ENCODE measurements at places on chromosomes 12 and 14.

DNA sequence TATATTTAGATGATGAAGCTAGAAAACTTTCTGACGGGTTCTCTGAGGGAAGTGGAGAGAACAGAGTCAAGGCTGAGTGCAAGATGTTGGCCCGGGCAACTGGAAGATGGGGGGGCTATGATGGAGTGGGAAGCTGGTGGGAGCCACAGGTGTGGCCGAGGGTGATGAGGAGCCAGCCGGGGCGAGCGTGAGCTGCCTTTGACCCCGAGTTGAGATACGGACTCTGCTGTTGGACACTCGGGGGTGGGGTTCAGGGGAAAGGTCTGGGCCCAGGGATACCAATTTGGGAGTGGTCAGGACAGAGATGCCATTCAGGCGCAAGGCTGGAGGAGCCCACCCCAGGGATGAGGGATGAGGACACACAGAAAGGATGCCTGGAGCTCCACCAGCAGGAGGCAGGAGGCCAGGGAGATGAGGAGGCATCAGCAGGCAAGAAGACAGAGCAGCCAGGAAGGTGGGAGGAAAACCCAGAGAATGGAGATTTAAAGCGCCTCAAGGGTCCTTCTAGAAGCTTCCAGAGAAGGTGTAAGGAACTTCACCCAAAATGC, 9.0 kb downstream of the SCARB1 start:
- DNase-seq: no peak

DNA sequence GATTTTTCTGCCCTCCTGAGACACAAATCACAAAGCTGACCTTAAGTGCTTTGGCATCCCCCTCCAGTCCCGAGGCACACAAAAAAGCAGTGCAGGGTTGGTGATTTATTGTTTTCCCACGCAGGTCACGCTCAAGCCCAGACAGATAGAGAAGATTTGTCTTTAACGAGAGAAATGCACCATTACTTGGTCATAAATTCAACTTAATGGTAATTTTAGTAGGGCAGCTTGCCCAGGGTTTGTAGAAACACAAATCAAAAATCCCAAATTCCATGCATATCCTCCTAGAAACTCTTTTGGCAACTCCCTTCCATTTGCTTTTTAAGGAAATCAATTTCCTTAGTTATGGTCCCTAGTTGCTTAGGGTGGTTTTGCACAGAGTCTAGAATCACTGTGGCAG, 132.6 kb downstream of the IGF1 start:
- DNase-seq: no peak

DNA sequence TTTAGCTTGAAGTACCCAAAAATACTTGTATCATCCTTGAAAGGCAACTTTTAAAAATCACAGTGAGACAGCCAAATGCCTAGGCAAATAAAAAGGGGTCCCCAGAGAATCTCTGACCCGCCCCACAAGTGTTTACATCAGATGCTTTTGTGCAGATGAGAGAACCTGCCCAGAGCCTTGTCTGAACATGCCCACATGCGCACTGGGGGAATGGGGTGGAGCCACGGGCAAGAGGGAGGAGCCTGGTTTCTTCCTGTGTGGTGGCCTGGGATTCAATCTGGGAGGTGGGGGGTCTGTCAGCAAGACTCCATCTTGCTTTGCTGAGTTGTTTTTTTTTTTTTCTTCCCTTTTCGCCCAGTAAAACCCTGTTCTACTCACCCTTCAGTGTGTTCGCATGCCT, 381.7 kb upstream of the CCDC196 start:
- DNase-seq: no peak

DNA sequence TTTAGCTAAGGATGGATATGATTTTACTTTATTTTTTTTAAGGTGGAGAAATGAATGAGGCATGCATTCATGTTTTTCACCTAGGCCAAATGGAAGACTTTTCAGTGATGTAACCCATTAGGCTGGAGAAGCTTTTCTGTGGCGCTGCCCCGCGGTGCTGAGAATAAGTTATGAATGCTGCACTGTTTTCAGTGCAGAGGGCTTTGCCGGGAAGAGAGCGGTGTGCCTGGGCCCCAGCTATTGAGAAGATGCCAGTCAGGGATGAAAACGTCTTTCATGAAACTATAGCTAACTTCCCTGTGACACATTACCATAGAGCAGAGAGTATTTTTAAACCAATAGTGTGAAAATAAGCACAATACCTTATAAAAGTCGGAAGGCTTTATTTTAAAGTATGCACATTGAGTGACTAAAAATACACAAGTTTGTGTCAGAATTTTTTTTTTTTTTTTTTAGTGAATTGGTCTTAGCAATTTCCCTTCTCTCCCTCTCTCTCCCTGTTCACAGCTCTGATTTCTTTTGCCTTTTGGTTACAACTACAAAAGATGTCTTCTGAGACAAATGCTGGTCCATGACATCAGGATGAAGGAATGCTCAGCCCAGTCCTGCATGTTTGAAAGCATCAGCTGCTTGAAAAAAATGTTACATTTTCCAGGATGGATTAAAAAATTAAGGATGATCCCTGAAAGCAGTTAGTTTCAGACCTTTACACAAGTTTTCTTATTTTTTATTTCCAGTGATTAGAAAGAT, 48.3 kb downstream of the NPAS3 start:
- DNase-seq: no peak

DNA sequence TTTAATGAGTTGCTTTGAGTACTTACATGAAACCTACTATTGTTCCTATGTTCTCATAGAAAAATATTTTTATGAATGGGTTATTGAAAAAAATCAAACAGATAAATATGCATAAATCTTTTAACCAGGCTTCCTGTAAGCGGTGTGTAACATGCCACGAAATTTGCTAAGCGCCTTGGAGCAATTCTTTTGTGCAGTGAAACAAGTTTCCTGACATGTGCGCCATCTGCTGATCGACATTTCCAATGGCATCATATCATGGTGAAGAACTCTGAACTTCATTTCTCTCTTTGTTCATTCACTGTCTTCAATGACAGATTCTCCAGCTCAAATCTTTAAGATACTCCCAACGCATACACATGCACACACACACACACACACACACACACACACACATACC, 145.6 kb upstream of the NAV3 start:
- DNase-seq: no peak

DNA sequence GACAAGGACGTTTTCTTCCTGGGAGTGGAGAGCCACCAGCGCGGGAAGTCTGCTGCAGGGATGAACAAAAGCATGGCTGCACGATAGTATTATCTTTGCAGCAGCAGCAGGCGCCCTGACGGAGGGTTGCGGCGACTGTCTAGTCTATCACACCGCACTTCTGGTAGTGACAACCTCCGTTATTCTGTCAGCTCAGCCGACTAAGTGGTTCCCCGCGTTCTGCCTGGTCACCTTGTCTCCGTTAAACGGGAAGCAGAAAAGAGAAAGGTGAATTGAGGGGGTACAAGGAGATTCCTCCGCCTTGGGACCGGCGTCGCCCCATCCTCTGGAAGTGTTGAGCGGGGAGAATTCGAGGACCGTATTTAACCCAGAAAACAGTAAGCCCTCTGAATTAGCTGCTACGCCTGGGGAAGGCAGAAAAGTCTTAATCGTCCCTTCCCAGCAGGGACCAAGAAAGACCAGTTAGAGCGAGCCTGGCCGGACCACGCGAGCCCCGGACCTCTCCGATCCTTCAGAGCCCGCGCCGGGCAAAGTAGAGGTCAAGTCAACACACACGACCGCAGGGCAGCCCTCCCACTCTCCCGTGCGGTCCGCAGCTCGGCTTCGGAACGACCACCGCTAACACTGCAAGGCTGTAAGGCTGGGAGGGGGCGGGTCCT, 536 bp upstream of the DAAM1 start:
- DNase-seq: no peak

- no peak for DNase-seq
Measured at GRCh38 chr12:38132139-38132538, 184.4 kb upstream of the ALG10B start.

DNA sequence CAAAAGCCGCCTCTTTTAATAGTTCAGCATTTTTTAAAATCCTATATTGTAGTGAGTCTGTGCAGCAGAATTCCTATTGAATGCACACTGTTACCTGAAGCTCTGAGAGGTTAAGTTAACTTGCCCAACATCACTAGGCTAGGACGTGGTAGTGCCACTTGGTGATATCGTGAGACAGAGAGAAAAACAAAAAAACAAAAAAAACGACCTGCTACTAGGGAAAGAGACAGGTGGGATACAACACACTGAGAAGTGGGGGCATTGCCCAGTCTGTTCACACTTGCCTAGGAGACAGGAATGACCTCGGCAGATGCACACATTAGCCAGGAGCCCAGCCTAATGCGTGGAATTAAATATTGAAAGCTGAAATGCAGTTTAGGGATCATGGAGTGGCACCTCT, 129.7 kb upstream of the CCND2 start:
- no peak for DNase-seq

GRCh38 chr14:68794851-68795596, 2.2 kb upstream of the ZFP36L1 start:
- no peak for DNase-seq

- DNase-seq: no peak
Measured at GRCh38 chr12:11862798-11863197, 207.9 kb upstream of the BCL2L14 start.

DNA sequence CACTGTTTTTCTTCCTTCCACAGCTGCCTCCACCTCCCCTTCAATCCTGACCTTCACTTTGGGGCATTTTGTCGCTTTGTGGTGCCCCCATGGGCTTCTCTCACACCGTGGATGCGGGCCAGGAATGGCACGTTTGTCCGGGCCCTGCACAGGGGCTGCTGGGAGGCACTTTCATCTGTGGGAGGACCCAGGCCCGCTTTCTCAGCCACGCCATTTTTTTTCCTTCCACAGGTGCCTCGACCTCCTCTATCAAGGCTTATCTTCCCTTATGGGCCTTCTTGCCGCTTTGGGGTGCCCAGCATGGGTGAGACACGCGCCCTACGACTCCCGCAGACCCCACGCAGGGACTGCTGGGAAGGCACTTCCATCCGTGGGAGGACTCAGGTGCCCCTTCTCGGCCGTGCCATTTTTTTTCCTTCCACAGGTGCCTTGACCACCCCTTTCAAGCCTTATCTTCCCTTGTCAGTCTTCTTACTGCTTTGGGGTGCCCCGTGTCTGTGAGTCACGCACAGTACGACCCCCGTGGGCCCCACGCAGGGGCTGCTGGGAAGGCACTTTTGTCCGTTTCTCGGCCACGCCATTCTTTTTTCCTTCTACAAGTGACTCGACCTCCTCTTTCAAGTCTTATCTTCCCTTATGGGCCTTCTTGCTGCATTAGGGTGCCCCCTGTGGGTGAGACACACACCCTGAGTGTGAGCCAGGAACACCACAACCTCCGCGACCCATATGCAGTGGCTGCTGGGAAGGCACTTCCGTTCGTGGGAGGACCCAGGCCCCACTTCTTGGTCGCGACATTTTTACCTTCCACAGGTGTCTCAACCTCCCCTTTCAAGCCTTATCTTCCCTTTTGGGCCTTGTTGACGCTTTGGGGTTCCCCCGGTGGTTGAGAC, 270.7 kb downstream of the ALG10 start:
- no peak for DNase-seq

- DNase-seq: no peak
Measured at GRCh38 chr14:94144765-94145164, 15.4 kb upstream of the IFI27L2 start.

GRCh38 chr14:97851428-97851995, 1054.3 kb downstream of the VRK1 start:
- DNase-seq: no peak

DNA sequence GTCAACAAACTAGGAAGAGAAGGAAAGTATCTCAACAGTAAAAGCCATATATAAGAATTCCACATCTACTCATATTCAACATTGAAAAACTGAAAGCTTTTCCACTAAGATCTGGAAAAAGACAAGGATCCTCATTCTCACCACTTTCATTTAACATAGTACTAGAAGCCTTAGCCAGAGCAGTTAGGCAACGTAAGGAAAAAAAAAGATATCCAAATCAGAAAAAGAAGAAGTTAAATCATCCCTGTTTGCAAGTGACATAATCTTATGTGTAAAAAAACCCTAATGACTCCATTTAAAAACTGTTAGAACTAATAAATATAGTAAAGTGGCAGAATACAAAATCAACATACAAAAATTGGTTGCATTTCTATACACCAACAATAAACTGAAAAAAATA, 426.2 kb downstream of the BCAT1 start:
- no peak for DNase-seq

- no peak for DNase-seq
Measured at GRCh38 chr12:120388691-120389481, 19.9 kb upstream of the MSI1 start.

DNA sequence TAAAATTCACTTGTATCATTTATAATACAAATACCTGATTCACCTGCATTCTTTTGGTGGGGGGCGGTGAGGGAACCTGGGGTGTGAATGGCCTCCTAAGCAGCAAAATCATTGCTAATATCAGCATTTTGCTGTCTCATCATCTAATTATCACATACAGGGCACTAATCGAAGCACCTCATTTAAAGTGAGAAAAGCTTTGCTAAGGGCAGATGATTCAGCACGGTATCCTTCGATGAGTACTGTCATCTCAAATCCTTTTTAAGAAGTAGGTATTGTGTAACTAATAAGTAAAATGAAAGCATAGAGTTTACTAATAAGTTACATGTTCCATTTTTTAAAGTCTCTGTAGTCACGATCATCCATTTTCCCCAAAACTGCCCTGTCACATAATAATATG, 278.1 kb upstream of the SOX5 start:
- no peak for DNase-seq

GRCh38 chr12:101414533-101415119, 7.1 kb upstream of the ARL1 start:
- DNase-seq: no peak

- no peak for DNase-seq
Measured at GRCh38 chr12:3071107-3071506, 6.1 kb upstream of the TSPAN9 start.

GRCh38 chr12:124861492-124861891, 2.2 kb downstream of the SCARB1 start:
- no peak for DNase-seq

- no peak for DNase-seq
Measured at GRCh38 chr14:99579120-99579836, 24.7 kb downstream of the CCDC85C start.

GRCh38 chr12:107144990-107145389, 51.6 kb upstream of the CRY1 start:
- no peak for DNase-seq

GRCh38 chr12:49954863-49955830, 4.6 kb downstream of the AQP2 start:
- no peak for DNase-seq

- DNase-seq: no peak
Measured at GRCh38 chr12:110849748-110850403, 3.1 kb downstream of the CCDC63 start.

- no peak for DNase-seq
Measured at GRCh38 chr12:96205908-96206307, 11.7 kb downstream of the ELK3 start.

- DNase-seq: no peak
Measured at GRCh38 chr12:111166779-111167540, 201.9 kb downstream of the PHETA1 start.

DNA sequence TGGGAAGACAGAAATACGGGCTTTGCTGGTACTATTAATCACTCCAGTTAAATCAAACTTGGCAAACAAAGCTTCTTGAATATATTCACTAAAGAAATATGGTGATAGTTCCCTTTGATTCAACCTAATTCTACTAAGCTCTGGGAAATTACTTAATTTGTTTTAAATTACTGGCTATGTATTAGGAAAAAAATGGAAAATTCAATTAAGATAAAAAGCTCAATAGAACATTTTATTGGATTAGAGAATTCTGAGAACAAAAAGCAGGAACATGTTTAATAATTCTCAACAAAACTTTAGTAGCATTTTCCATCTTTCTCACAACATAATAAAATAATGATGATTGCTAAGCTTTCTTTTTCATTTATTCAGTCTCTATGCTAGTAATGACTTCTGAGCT, 30.2 kb downstream of the BDKRB1 start:
- DNase-seq: no peak

- no peak for DNase-seq
Measured at GRCh38 chr12:131253376-131254026, 299.8 kb downstream of the ADGRD1 start.

Measured in stimulated activated CD4-positive, alpha-beta T cell treated with anti-CD3 and anti-CD28 coated beads, Interleukin-1b, Interleukin-23, amount 100 ng/mL, for 1 hour (primary cell).